D341Med (cell line): ENCODE measurements at places on chromosomes 6 and 20.

DNA sequence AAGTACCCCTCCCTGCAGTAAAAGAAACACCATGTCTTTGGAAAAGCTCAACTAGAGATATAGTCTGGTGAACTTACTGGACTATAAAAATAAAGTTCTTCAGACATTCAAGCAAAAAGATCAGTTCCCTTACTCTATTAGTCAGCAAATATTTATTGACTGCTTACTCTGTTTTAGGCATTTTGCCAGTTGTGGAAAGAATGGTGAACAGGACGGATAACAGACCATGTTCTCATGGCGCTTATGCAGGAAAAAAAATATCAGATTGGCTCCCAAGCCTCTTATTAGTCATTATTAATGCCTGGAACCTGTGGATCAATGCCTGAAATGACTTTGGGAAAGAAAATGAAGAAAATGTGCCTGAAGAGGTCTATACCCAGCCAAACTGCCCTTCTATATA is 282.2 kb upstream of the EPHA7 start:
- DNase-seq, result no peak

DNA sequence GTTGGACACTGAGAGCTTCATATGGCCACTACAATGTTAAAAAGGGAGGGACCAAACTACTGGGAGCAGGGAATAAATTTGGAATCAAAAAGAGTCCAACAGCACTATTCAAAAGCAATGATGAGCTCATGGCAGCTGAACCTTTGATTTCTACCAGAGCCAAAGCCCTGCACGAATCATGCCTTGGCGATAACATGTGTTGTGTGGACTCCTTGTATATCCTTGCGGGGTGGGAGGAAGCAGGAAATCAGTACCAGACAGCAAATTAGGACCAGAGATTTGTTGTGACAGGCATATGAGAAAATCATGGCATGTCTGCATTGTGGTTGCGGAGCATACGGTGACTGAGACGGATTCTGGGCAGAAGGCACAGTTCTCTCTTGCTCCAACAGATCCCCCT is 85.6 kb upstream of the EMILIN3 start:
- no peak for DNase-seq

DNA sequence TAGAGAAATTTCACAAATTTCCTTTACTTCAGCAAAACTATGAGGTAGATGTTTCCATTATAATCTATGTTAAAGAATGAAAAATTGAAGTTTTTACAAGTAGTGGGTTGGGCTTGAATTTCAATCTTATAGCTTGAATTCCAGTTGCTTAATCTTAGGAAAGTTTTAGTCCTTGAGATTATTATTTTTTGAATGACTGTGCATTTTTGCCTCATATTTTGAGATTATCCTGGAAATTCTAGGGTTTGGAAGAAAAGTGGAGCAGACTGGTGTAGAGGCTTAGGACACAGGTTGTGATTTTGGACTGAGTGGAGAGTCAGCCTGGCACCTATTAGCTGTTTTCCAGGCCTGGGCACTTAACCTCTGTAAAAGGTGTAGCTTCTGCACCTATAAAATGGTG is 5.7 kb downstream of the MTCL3 start:
- no peak for DNase-seq

GRCh38 chr20:19974630-19975435 is 42.3 kb upstream of the NAA20 start:
- no peak for DNase-seq

DNA sequence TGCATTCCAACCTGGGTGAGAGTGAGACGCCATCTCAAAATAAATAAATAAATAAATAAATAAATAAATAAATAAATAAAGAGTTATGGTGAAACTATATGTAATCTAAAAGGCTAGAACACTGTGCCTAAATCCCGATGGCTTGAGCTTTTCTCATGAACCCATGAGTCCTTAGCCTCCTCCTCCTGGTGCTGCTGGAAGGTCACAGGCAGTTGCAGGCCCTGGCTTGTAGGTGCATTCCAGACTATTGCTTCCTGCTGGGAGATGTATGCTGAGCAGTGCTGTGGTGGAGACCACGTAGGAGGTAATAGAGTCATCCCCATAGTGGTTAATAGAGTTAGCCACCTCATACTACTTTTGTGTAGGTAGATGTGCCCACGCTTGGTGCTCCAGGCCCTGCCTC is 12.5 kb downstream of the PTK7 start:
- no peak for DNase-seq

DNA sequence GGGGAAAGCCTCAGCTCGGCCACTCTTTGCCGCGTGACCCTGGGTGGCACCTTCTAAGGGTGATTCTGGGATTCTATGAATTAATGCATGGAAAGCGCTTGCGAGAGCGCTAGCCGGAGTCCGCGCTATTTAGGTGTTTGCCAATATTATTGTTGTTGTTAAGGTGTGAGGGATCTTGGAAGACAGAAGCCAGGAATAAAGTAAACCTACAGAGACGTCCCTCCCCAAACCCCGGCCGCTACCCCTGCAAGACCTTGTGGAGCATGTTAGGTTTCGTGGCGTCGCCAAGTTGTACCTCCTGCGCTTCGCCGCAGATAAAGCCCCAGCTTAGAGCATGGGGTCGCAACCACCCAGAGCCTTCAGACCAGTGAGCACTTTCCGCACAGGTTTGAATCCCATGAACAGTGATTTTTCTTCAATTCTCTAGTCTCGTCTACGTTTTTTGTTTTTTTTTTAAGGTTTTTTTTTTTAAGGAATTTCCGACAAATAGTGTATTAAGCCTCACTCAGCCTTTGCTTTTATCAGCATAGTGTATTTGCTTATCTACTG is 16.9 kb upstream of the ZSCAN9 start:
- DNase-seq, result no peak

DNA sequence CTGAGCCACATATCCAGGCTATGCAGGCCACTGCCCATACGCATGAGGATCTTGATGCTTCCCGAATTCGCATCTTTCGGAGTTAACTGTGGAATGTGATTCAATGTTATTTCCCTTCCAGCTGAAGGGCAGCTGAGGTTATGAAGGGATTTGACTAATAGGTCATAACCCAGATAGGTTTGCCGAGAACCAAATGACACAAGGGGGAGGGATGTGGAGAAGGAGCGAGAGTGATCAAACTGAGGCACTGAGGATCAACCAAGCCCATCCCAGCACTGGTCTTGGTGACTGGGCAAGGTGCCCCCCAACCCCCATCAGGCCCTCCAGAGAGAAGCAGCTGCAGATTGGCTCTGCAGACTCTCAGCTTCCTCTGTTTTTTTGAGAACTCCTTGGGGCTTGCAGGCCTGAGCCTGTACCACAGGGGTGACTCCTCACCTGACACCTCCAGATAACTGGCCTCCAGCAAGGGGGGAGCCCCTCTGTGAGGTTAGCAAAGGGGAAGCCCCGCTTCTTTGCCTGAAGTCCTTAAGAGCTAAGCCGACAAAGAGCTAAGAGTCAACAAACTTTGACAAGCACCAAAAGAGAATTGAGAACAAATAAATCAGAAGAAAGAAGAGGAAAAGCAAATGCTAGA is 185.9 kb downstream of the PDE7B start:
- no peak for DNase-seq

GRCh38 chr20:33811776-33812151 is 616 bp downstream of the CHMP4B start:
- no peak for DNase-seq

DNA sequence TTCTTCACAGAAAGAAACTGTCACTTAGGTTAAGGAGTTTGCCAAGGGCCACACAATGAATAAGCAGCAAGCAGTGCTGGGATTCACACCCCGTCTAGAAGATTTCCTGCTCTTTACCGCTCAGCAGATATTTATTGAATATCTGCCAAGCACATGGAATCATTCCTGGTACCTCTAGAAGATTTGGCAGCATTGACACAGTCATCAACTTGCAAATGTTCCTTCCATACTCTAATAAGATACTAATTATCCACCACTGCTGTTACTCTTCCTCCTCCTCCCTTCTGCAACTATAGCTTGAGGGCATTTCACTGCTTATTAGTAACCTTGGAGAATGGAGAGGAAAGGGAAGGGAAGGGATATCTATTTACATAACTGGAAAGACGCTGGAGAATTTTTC is 13.0 kb downstream of the MOXD1 start:
- DNase-seq, result no peak

GRCh38 chr6:136739501-136739900 is 52.8 kb downstream of the MAP3K5 start:
- DNase-seq, result no peak
